ENCODE measurements at places on chromosomes 5 and 9.

DNA sequence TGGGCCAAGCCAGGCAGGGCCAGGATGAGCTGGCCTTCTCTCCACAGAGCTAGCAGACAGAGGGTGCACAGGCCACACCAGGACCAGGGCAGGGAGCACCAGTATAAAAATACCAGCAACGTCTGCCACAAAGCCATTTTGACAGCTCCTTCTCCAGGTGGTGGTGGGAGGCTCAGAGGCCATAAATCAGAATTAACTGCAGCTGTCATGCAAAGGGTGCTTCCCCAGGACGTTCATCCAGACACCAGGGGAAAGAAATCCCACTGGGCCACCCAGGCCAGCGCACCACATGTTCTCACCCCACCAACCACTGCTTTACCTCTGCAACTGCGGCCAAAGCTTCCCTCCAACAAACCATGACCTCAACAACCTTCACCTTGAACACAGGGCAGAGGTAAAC is 403.7 kb upstream of the TRPC7 start:
- DNase-seq, result no peak

DNA sequence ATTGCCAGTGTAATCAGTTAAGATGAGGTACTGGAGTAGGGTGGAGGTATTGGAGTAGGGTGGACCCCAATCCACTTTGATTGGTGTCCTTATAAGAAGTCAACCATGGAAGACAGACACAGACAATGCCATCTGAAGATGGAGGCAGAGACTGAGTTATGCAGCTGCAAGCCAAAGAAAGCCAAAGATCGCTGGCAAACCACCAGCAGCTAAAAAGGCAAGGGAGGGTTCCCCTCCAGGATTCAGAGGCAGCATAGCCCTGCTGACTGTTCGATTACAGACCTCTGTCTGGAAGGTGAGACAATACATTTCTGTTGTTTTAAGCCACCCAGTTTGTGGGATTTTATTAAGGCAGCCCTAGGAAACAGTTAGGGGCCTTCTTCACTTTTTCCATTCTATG is 30.5 kb upstream of the CKMT2 start:
- no peak for DNase-seq

- no peak for DNase-seq
Observed at GRCh38 chr5:142342128-142342981, 17.5 kb upstream of the SPRY4 start.

GRCh38 chr5:57532513-57533497 is 50.2 kb upstream of the ACTBL2 start:
- DNase-seq, result no peak

- DNase-seq, result no peak
Observed at GRCh38 chr9:95635986-95636671, 119.4 kb upstream of the PTCH1 start.

DNA sequence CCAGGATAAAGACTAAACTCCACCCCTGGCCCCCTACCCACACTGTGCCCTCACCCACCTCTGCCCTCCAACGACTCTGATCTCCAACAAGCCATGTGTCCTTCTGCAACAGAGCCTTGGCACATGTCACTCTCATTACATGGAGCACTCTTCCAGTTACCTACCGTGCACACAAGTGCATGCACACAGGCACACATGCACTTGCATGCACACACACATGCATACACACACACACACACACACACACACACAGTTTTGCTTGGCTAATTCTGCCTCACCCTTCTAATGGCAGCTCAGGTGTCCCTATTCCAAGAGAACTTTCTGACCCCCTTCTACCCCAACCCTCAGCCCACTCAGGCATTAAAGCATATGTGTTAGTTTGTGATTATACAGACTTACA is 19.6 kb downstream of the GALNT10 start:
- DNase-seq, result no peak

- no peak for DNase-seq
Observed at GRCh38 chr5:59354274-59354673, 539.3 kb downstream of the PDE4D start.

DNA sequence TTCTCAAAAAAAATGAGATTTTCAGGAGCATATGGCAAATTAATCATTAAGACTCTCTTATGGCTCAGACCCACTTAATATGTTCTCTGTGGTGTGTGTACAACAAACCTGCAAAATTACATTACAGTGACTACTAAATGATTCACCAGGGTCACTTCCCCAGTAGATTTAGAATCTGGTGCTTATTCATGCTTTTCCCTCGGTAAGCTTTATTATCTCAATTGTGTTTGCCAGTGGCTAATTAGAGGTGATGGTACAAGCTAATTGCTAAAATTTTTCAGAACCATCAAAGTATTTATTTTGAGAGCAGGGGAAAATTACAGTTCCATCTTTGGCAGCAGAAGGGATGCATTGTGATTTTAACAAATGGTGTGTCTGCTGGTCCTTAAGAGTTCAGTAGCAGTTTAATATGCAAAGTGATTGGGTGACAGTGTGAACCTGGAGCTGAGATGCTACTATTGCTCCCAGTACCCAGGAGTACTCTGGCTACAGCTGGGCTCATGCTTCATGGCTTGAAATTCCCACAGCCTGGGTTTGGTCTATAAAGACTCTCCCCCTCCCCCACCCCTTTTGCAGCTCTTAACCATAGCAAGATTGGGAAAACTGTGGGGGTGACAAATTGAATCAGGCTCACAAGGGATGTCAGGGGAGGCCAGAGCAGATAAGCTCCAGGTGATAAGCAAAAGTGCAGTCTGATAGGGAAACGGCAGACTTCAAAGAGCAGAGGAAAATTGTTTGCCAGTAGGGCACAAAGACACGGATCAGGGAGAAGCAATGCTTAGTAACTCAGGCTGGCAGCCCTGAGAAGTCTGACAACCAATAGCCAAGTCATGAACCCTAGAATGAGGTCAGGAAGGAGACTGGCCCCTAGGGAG is 92.8 kb upstream of the RAD23B start:
- no peak for DNase-seq

- no peak for DNase-seq
Observed at GRCh38 chr5:112276991-112277390, 142.1 kb downstream of the EPB41L4A start.

DNA sequence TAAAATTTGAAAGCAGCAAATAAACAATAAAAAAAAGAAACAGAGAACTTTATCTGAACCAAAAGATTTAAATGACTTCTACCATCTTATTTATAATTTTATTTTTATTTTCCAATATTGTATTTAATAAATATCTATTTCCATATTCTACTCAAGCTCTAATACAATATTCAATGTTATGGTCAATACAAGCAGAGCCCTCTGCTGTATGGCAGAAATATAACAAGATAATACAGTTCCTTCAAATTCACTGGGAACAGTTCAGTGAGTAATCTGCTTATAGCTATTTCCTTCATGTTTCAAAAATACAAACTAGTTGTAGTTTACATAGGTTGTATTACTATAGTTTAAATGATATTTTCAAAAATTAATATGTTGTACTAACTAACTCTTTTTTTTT is 332.7 kb downstream of the PRDM9 start:
- DNase-seq, result no peak

DNA sequence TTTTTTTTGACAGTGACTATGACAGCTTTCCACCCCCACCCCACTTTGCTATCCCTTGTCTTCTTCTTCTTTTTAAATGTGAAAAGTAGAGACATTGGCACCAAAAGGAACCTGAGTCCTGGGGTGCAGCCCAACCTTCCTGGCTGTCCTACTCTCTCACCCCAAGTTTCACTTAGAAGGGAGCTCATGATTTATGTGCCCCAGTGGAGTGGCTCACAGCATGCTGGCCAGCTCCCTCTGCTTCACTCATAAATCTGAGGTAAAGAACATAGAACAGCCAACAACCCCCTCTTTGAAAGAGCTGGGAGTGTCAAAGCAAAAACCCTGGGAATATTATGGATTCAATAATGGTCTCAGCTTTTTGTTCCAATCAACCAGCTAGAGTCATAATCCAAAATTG is 196.3 kb upstream of the DAPK1 start:
- DNase-seq, result no peak

DNA sequence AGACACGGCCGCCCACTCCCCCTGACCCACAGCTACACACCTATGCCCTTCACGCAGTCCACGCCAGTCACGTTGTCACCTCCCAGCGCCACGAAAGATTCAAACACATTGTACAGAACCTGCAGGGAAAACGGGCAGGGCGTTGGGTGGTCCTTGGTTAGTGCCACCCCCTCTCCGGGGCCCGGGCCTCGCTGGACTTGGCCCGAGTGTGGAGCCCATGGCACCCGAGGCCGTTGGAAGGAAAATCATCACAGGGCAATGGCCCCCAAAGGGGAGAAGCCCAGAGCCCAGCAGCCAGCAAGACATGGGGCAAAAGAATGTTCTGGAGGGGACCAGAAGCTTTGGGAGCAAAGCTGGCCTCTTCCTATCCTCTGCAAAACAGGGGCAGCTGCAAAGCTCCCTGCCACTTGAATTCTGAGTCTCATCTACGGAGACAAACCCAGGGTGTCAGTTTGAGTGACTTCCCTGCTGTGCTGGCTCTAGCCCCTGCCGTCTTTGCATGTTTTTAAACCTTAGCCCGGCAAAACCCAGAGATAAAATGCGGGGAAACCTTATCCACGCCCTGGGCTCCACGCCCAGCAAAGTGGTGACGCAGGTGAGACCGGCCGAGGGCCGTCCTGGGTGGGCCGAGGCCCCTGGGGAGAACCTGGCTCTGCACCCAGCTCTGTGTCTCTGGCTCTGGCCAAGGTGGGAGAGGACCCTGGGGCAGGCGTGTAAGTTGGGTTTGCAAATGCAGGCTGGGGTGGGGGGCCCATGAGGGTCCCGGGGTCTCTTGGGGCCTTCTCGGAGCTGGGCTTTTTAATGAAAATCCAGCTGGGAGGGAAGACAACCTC is 38.9 kb downstream of the SLC9A3 start:
- no peak for DNase-seq

GRCh38 chr5:10275460-10275859 is 25.4 kb downstream of the CCT5 start:
- no peak for DNase-seq

GRCh38 chr9:92711146-92711545 is 41.2 kb upstream of the IPPK start:
- no peak for DNase-seq

- no peak for DNase-seq
Observed at GRCh38 chr9:75539523-75539922, 350.9 kb upstream of the PCSK5 start.

- no peak for DNase-seq
Observed at GRCh38 chr5:56456002-56456401, 222.9 kb upstream of the ANKRD55 start.

GRCh38 chr9:2152966-2153629 is 138.0 kb downstream of the SMARCA2 start:
- no peak for DNase-seq

DNA sequence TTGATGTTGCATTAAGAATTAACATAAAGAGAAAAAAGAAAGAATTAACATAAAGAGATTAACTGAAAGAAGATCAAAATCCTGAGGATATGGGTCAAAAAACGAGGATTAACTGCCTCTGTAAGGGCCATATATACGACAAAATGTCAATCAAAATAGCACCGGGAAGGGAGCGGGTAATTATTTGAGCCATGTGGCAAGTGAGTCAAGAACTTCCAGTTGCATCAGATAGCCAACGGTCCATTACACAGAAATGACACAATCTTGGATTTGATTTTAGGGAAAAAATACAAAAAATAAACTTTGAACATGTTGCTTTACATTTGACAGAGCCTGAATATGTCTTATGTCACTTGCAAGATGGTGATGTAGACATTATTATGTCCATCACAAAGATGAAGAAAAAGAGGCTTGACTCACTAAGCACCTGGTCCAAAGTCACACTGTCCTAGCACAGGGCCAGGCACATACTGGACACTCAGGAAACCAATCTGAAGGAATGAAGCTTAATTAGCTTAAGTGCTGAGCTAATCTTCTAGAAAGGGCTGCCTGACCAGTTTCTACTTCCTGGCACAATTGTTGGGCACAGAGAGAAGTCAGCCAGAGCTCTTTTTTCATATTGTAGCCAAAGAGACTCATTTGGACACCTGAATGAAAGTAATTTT is 273.2 kb upstream of the PAPPA start:
- DNase-seq, result no peak

GRCh38 chr5:167555565-167556166 is 735.8 kb upstream of the WWC1 start:
- DNase-seq, result no peak

- DNase-seq, result peak; percentile 52
Observed at GRCh38 chr5:120463991-120464626, at the start of gene PRR16. TSS of gene PRR16 (plus strand) at chr5:120464300.

GRCh38 chr9:34072868-34073590 is 24.3 kb upstream of the UBAP2 start:
- DNase-seq, result no peak

GRCh38 chr9:90477535-90477934 is 165.1 kb downstream of the DIRAS2 start:
- DNase-seq, result no peak

GRCh38 chr5:16005225-16005624 is 174.4 kb downstream of the MARCHF11 start:
- no peak for DNase-seq

DNA sequence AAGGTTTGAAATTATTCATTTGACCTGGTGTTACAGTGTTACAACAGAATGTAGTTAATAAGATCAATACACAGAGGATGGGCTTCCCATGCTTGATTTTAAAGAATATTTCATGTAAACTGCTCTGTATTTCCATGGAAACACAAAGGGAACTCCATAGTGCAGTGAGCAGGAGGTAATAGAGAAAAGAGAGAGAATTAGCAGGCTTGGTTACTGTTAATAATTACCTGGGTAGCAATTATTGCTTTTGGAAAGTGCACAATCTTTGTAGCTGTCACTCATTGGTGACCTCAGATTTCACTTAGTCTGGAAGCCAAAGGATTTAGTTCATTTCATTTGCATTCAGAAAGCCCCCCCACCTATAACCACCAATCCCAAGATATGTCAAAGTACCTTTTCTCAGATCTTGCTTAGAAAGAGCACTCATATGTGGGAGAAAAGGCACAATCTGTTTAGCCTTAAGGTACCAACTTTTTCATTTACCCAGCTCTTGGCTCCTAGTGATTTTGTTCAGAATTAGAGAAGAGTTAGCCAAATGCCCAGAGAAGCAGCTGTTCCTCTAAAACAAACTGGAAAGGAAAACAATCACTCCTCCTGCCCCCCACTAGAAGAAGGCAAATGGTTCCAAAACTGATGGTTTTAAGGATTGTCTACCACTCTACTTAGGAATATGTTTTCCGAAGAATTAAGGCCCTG is 234.5 kb upstream of the SLC24A2 start:
- no peak for DNase-seq

DNA sequence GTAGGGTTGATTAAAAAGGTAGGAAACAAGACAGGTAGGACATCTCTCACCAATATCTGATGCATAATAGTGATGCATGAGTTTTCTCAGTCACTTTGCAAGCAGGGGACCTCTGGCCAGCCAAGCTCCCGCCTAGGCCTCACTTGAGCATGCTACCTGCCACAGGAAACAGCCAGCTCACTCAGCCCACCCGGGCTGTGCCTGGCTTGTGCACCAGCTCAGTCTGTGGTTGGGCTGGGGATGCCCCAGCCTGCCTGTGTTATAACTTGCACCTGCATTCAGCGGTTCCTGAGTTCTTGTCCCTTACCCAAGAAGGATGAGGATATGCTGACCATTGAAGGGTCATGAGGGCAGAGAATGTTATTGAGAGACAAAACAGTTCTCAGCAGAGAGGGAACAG is 172.8 kb upstream of the PLCXD3 start:
- no peak for DNase-seq
